A549 treated with Hydrocortisone at 1 μM for 4 hours (cell line): ENCODE measurements at places on chromosomes 3 and 15. TPM values are rescaled to one million over a fixed set of nuclear protein-coding genes. Genes with fewer than 3 reads are reported as not detected.

The TIMP4 gene
- 11.4 to 13.6 TPM (median 11.9 TPM) in 5 replicates for total RNA-seq

The ATP13A5 gene
- not detected in 5 replicates for total RNA-seq

The IFT57 gene
- 36.2 to 55.3 TPM (median 43.2 TPM) in 5 replicates for total RNA-seq

The TF gene
- total RNA-seq, result 0.91 to 2.4 TPM (median 1.4 TPM) in 5 replicates

The OCA2 gene
- 0.11 to 0.31 TPM (median 0.29 TPM) in 5 replicates for total RNA-seq

The TMEM158 gene
- 6.1 to 11.5 TPM (median 11.2 TPM) in 5 replicates for total RNA-seq

The DPPA2 gene
- total RNA-seq, result not detected in 5 replicates

The SST gene
- total RNA-seq, result not detected in 5 replicates

The CHRNA5 gene
- 29.7 to 34.6 TPM (median 32.5 TPM) in 5 replicates for total RNA-seq
